HAP-1 (cell line): ENCODE measurements at places on chromosomes 7 and 10.

- DNase-seq = no peak
Observed at GRCh38 chr7:139758388-139758787, 19.4 kb downstream of the HIPK2 start.

DNA sequence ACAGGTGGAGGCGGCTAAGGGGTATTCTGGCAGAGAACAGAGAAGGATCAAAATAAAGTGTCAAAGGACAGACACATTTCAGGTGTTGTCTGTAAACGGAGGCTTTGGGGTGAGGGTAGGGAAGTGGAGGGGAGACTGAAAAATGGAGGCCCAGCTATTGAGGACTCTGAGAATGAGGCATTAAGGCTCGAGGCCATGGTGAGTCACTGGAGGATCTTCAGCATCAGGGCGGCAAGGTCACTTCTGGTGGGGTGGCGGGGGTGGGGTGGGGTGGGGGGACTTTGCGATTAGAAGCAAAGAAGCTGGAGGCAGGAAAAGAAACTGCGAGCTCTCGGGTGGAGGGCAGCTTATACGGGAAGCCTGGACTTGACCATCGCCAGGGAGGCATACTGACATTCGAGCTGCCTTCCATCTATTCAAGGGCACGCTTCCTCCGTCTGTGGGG, 58.4 kb upstream of the PCGF5 start:
- DNase-seq = no peak

DNA sequence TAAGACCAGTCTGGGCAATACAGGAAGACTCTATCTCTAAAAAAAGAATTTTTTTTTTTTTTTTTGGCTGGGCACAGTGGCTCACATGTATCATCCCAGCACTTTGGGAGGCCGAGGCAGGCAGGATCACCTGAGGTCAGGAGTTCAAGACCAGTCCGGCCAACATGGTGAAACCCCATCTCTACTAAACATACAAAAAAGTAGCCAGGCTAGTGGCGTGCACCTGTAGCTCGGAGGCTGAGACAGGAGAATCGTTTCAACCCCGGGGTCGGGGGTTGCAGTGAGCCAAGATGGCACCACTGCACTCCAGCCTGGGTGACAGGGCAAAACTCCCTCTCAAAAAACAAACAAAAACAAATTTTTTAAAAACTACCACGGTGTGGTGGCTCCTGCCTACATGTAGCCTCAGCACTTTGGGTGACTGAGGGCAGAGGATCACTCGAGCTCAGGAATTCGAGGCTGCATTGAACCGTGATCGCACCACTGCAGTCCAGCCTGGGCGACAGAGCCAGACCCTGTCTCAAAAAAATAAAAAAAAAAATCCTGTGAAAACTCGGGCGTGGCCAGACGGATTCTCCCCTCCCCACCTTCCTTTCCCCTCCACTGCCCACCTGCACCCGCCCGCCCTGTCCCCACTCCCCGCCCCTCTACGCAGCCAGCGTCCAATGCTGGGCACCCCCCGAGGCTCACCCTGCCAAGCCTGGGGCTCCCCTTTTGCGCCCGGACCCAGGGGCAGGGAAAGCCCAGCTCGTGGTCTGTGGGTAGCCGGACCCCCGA, 745 bp upstream of the ORAI2 start:
- DNase-seq = no peak

DNA sequence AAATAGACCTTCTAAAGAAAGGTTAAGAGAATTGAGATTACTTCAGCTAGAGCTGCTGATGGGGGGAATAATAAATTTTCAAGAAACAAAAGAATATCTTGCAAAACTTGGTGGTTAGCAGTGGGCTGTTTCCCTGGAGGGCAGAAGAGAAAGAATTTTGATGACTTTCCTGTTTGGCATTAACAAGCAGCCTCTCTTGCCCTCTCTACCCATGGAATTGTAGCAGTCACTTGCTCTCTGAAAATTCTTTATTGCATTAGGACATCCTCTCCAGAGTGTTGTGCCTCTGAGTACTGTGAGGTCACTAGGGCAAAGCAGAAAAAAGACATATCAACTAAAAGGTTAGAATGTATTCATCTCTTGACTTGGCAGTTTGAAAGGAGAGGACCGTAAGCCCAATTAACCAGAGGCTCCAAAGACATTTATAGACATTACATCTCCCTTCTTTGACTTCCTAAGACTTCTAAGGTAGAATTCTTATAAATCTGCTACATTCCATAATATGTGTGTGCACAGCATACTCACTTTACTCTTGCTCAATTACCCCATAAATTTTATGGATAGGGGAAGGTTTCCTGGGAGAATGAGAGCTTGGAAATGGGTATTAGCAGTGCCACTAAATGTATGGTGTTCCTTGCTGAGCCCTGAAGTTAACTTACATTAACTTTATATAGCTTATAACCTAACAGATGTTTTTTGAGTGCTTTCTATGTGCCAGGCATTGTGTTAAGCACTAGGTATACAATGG, 215.3 kb downstream of the KIF20B start:
- no peak for DNase-seq

DNA sequence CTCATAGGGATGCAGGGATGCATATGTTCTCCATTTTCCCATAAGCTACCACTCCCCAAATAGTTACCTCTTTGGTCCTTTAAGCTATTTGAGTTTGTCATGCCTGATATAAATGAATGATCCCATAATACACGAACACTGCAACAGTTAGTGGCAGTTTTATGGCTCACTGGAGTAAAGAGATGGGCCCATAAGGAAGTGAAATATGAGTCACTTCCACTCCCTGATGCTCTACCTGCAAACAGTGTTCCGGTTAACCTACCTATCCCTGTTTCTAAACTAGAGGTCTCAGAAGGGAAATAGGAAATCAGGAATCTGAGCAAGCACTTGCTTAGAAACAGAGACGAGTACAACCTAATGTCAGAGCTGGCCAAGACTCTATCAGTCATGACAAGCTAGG, 71.7 kb downstream of the CALD1 start:
- no peak for DNase-seq

DNA sequence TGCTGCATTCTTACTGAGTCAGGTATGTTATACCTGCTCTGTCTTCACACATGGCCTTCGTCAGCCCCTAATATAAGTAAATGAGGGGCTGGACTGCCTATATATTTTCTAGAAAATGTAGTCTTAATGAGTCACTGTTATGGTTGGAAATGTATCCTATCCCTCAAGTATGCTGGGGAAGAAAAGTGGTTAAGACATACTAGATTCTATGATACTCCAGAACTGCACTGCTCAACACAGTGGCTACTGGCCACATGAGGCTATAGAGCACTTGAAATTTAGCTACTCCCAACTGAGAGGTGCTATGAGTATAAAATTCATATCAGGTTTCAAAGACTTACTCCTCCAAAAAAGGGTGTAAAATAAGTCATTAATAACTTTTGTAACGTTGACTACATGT, 104.3 kb upstream of the STEAP1B start:
- no peak for DNase-seq

DNA sequence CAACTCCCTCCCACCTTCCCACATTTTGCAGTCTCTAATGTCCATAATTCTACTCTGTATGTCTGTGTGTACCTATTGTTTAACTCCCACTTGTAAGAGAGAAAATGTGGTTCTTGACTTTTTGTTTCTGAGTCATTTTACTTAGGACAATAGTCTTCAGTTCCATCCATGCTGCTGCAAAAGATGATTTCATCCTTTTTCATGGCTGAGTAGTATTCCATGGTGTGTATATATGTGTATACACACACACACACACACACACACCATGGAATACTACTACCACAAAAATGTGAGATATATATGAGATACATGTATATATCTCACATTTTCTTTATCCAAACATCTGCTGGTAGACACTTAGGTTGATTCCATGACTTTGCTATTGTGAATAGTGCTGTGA, 182.1 kb upstream of the GALNT17 start:
- DNase-seq = no peak
